NCI-H1092 treated with DMSO at 0.1 percent for 48 hours (cell line): ENCODE measurements at places on chromosomes 16 and 17.

DNA sequence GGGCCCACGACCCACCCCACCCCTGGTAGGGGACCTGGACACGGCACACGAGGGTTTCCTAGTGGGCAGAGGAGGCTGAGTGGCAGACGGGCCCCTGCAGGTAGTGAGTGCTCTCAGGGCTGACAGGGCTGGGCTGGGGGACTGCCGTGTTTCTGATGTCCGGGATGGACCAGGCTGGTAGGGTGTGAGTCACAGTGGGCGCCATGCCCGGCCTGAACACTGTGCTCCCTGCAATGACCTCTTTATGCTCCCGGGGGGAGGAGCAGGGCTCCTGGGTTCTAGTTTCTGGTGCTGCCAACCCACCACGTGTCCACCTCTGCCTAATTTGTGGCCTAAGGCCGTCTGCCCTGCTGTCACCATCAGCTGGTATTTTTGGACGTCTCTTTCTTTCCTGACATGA, 26.3 kb downstream of the ARHGAP23 start:
- no peak for DNase-seq

GRCh38 chr16:14415291-14415690, 214.8 kb downstream of the PARN start:
- DNase-seq, result no peak

- DNase-seq, result no peak
Observed at GRCh38 chr17:71335212-71335611, 785.6 kb upstream of the SOX9 start.

DNA sequence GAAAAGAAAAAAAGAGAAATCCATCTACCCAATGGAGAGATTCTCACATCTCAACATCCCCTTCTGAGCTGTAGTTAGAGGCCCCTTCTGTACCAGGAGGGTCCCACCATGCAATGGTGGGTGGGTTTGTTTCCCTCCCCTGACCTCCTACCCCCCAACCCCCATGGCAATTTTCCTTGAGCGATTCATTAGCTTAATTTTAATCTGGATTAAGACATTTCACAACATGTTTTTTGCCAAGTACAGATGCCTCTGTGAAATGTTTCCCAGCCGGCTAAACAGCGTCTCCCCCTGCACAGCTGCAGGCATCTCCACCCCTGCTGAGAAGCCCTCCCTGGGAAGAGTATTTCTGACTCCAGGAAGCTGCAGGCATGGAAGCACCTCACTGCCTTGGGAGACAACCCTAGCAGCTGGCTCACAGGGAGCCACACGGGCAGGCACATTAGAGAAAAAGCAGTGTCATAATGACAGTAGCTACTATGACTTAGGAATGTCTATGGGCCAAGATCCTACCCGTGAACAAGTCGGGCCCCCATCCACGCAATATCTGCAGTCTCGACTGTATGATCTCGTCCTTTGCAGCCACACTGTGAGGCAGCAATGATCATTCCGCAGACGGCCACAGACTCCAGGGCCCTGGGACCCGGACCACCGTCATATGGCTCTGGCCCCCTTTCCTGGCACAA, 117.3 kb downstream of the ADCY9 start:
- no peak for DNase-seq

GRCh38 chr17:81681672-81682071, 1.9 kb downstream of the ARL16 start:
- peak; percentile 80 for DNase-seq

- DNase-seq, result no peak
Observed at GRCh38 chr17:59791603-59792457, 84.4 kb downstream of the VMP1 start.

DNA sequence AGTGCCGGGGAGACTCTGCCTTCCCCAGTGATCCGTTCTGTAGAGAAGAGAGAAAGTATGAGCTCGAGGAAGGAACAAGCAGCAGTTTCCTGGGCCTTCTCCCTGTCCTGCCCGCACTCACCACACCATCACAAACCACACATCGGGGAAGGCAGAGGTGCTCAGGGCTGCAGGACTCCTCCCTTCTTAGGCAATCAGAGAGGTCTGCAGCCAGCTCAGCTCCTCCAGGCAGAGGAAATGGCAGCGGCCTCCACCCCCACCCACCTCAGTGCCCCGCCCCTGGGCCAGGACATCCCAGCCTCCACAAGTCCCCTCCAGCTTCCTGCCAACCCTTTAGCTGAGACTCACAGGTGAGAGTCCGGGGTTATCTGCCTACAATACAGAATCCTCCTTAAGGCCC, 2.0 kb downstream of the ZNF319 start:
- no peak for DNase-seq

GRCh38 chr17:45789874-45790273, 5.8 kb downstream of the CRHR1 start:
- DNase-seq, result no peak

GRCh38 chr17:56919717-56920116, 5.9 kb upstream of the TRIM25 start:
- no peak for DNase-seq

GRCh38 chr17:74369221-74369620, 1.9 kb downstream of the GPR142 start:
- DNase-seq, result no peak

- no peak for DNase-seq
Observed at GRCh38 chr17:27762527-27763305, 37.6 kb downstream of the NOS2 start.

GRCh38 chr16:14015033-14015432, 56.1 kb upstream of the MRTFB start:
- no peak for DNase-seq

GRCh38 chr17:58755269-58755576, 431 bp upstream of the PPM1E start:
- no peak for DNase-seq

DNA sequence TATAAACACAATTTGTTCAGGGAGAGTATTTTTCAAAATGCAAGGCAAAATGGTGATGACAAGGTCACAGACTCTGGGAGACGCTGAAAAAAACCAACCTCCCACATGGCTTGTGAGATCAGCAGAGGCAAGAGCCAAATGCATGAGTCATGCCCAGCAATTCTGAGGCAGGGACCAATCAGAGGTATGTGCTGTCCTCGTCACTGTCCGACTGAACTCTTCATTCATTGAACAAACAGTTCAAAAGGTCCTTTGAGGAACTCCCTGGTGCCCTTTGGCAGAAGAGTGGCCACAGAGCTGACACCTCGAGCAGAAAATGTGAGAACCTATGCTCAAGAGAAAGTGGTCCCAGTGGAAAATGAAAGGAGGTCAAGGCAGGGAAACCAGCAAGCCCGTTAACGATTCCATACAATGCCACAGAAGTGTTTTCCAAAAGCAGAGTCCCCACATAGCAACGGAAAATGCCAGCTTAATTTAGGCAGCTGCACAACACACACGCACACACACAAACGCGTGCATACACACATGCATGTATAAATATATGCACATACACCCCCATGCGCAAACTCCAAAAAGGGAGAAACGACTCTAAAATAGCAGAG, 50.9 kb downstream of the CDH11 start:
- DNase-seq, result peak; percentile 35

GRCh38 chr16:54253118-54253517, 33.5 kb downstream of the IRX3 start:
- DNase-seq, result no peak

GRCh38 chr17:17180741-17181525, 25.2 kb downstream of the PLD6 start:
- no peak for DNase-seq

GRCh38 chr17:7502987-7503386, 18.8 kb downstream of the POLR2A start:
- no peak for DNase-seq

GRCh38 chr16:53511084-53511402, 8.0 kb upstream of the AKTIP start:
- no peak for DNase-seq

- DNase-seq, result peak; percentile 33
Observed at GRCh38 chr17:30278032-30278431, 13.7 kb downstream of the BLMH start.

GRCh38 chr16:83253521-83253920, 554.3 kb upstream of the HSBP1 start:
- DNase-seq, result peak; percentile 24

DNA sequence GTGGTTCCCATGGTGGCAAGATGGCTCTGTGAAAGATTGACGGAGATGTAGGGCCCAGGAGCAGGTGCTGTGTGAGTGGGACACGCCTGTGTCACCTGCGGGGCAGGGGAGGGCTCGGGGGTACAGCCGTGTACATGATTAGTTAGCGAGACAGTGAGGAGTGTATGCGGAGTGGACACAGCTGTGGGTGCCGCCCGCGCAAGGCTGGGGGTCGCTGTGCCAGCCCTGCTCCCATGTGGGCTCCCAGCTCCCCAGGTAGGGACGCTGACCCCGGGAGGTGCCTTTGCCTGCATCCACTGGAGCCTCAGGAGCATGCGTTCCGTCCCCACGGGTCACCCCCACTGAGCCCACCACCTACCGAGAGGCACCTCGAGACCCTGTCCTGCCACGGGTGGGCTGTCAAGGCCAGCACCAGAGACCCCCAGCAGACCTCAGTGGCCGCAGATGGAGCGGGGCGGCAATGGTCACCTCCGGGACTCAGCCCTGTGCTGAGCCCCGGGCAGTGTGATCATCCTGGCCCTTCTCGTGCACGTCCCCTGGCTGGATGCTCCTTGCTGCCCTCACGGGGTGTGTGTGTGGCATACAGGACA, 7.4 kb downstream of the CAPN15 start:
- DNase-seq, result no peak

GRCh38 chr17:13070732-13071131, 52.9 kb upstream of the ELAC2 start:
- no peak for DNase-seq

- no peak for DNase-seq
Observed at GRCh38 chr16:769184-769784, 8.8 kb downstream of the MSLN start.

GRCh38 chr16:50945171-50945570, 203.3 kb downstream of the CYLD start:
- DNase-seq, result no peak
